Fibroblast of pulmonary artery (primary cell): ENCODE measurements at places on chromosomes 5 and 9.

GRCh38 chr5:154196955-154197652 lies 6.6 kb downstream of the GALNT10 start:
- peak; percentile 72 for DNase-seq

DNA sequence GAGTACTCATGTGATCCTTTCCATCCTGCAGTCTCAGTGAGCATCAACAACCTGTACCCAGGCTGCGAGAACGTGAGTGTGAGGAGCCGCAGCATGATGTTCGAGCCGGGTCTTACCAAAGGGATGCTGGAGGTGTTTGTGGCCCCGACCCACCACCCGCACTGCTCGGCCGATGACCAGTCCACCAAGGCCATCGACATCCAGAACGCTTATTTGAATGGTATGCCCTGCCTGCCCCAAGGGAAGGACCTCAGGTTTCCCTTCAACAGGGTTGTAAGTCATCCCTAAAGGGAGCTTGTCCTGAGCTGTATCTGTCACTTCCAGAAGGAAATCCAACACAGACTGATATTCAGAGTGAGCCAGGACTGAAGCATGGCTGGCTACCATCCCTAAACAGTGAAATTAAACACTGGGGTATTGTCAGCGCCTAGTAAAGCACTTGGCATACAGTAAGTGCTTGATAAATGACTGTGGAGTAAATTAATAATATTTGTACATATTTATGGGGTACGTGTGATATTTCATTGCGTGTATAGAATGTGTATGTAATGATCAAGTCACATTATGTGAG lies 39.3 kb upstream of the CTSL start:
- DNase-seq = no peak

DNA sequence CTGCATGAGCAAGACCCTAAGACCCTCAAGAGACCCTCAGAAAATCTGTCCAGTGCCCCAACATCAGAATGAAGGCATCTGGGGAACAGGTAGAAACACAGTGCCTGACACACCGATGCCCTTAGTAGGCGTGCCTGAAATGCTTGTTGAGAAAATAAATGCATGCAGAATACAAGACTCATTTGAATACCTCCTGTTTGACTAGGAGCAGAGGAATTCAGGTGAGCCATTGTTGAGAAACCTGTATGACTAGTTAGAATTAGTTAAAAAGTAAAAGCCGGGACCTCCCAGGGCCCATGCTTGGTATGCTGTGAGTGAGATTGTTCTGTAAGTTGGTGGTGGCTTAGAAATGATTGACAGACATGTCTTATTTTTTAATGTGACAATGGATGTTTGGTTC lies 55.0 kb downstream of the WWC1 start:
- no peak for DNase-seq

DNA sequence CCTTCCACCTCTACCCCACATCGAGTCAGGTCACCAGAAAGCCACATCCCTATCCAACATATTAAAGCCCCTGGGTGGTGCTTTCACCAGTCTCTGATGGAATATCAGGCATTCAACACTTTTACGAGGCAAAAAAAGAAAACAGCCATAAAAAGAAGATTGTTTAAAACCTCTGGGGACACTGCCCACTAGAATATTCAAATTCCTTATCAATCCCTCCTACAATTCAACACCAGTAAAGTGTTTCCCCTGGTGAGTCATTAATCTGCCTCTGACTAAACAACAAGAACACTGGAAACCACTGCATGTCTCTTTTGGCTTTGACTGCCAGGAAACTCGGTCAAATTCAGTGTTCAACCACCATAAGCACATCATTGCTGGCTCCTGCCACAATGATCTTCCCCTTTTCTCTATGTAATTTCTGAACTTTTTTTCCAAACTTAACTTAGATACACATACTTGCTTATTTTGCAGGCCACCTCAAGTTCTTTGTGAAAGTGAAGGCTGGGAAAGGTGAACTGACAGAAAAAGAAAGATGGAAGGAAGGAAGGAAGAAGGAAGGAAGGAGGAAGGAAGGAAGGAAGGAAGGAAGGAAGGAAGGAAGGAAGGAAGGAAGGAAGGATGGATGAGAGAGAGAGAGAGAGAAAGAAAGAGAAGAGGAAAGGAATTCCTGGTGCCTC lies 105.3 kb downstream of the PAX5 start:
- DNase-seq = peak; percentile 74

GRCh38 chr9:2919347-2919746 lies 75.5 kb upstream of the PUM3 start:
- peak; percentile 33 for DNase-seq

- DNase-seq = peak; percentile 30
Measured at GRCh38 chr5:14342306-14342705, 199.2 kb downstream of the TRIO start.

GRCh38 chr9:136944212-136944518 lies 373 bp downstream of the FBXW5 start:
- DNase-seq = peak; percentile 60
